ENCODE measurements at places on chromosomes 3 and 15.
A peak's percentile ranks its signal among the peaks of the same experiment; 100 is the strongest.

GRCh38 chr15:88745065-88745464 is 58.2 kb upstream of the ACAN start:
- DNase-seq: no peak

DNA sequence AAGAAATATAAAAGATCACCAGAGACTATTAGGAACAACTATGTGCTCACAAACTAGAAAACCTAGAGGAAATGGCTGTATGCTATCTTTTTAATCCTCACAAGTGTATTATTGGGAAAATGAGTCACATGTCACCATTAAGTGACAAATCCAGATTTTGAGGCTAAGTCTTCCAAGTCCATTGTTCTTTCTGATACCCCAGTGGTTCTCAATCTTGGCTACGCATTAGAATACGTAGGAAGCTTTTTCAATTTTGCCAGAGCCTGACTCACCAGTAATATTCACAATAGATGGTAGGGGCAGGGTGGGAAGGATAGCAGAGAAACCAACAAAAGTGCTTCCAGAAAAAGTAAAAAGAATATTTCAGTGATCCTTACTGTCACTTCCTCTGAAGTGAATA is 117.0 kb downstream of the FILIP1L start:
- no peak for DNase-seq

DNA sequence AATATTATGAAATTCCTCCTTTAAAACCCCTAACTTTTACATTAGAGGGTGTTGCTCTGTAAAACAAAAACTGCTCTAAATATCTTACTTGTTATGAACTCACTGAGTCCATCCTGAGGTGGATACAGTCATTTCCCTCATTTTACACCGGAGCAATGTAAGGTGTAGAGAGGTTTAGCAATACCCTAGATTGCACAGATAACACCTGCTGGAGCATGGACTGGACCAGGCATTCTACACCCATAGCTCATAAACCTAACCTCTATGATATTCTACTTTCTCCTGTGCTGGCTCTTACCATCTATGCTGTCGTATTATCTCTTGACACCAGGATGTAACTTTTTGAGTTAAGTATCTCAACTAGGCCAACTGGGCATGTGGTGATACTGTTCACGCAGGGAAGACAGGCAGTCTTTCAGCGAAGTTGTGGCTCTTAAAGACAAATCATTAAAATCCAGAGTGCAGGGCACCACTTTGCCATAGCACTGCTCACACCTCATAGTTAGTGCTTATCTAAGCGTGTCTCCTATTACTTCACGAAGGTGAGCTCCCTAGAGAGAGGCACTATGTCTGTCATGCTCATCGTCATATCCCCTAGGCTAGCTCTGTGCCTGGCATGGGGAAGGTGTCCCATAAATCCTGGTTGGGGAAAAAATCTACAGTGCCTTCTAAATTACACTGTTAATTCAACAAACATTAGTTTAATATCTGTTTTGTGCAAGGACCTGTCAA is 100.1 kb upstream of the SLC2A2 start:
- DNase-seq: no peak

DNA sequence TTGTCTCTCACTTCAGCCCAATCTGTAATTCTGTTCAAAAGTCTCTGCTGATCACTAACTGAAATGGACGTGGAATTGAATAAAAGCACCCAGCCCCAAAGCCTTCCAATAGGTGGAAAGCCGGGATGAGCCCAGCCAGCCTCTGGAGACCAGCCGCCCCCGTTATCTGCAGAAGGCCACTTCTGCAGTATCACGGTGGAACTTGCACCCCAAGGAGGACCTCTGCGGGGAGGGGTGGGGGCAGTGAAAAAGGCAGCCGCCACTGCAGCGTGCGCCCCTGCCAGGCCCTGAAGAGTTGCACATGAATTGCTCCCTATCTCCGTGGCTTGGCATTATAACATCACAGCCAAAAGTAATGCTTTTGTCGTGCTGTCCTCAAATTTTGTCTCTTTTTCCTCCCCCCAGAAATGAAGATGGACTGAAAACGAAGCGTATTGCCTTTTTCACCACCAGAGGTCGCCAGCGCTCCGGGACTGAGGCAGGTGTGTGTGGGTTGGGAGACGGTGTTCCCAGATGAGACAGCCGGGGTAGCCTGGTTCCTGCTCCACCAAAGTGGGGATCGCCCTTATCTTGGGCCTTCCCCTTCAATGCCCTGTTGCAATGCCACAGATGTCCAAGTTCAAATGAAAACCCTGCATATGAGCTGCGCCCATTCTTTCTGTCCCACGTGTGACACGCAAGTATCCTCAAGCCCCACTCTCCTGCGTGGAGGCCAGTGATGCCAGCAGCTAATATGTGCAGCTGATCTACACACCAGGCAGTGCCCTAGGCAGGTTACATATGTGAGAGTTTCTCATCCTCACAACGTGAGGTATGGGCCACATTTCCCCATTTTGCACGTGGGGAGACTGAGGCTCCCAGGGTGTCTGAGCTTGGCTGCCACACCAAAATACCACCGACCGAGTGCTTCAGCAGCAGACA is 96.0 kb downstream of the LRRK1 start:
- peak; percentile 21 for DNase-seq

DNA sequence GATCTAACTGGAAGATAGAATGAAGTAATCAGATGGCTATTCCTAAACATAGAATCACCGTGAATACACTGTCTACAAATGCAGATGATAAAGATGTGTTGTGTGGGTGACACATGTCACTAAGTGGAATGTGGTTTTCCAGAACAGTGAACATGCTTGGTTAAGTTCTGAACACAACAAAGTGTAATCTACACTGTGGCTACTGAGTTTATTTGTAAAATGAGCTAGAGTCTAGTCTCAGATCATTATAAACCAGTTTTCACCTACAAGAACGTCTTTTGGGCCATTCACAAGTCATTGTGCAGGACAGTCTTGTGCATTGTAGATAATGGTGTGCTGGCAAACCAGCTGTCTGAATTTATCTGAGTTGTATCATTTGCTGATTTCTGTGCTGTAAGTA is 35.3 kb downstream of the OXNAD1 start:
- DNase-seq: no peak

DNA sequence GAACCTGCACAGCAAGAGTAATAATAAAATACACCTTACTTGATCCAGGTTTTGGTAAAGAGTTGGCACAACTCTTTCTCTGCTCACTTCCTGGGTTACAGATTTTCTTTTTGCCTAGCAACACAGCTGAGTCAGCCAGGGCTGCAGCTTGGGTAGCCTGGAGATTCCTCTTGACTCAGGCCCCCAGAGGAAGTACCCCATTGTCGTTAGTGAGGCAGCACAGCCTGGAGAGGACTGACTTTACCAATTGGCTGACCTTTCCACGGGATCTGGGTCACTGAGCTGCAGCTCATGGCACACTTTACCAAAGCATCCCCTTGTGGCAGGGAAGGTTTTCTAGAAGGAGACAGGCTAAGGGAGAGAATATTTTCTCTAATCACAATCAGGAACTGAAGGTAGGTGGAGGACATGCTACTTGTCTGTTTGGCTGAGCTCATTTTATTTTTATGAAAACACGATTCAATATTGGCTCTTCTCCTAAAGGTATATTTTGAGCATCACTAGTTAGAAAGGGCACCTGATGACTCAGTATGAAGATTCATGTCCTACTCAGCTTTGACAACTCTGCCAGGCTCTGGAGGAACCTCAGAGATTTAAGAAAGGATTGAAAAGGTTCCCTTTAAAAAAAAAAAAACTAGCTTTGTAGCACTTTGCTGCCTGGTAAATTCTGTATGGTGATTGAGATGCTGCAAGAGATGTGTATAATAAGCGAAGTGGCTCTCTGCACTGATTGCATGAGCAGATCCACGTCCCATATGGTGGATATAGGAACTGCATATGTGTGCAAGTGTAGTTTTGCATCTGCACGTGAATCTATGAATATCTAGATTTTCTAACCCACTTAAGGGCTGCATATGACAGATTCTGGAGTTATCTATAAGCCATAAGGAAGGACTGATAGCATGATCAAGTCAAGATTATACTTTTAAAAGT is 124.8 kb downstream of the CHDH start:
- no peak for DNase-seq

- DNase-seq: no peak
Measured at GRCh38 chr3:196360586-196360985, 22.4 kb upstream of the TM4SF19 start.

- no peak for DNase-seq
Measured at GRCh38 chr15:60912984-60913697, 316.0 kb downstream of the RORA start.

DNA sequence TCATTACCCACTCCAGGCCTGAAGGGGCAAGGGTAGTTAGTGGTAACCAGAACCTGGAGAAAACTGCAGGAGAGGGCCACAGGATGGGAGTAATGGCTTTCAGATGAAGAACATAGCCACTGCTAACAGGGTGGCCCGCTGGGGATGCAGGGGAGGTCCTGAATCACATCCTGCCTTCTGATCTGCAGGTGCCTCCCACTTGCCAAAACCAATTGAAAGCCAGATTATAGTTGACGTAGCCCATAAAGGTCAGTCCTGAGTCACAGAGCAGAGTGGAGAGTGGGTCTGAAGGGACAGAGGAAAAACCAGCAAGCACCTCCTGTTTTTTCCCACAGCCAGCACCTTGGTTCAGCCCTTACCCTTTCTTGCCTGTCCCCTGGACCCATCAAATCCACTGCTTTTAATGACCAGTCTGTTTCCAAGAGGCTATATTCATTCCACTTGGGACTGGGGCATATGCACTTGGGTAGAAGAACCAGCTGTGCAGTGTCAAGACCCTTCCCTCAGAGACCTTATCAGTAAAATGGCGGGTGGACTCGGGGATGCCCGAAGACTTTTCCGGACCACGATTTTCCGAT is 646 bp upstream of the SLC35G2 start:
- DNase-seq: no peak

- DNase-seq: no peak
Measured at GRCh38 chr15:56923174-56923591, 4.7 kb downstream of the TCF12 start.

- no peak for DNase-seq
Measured at GRCh38 chr3:189813647-189814240, 182.6 kb downstream of the TP63 start.

DNA sequence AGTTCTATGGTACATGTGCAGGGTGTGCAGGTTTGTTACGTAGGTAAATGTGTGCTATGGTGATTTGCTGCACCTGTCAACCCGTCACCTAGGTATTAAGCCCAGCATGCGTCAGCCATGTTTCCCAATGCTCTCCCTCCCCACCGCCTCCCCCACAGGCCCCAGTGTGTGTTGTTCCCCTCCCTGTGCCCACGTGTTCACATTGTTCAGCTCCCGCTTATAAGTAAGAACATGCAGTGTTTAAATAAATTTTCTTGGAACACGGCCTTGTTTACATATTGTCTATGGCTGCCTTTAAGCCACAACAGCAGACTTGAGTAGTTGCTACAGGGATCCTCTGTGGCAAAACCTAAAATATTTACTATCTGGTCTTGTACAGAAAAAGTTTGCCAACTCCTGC is 41.3 kb upstream of the CORO2B start:
- no peak for DNase-seq

DNA sequence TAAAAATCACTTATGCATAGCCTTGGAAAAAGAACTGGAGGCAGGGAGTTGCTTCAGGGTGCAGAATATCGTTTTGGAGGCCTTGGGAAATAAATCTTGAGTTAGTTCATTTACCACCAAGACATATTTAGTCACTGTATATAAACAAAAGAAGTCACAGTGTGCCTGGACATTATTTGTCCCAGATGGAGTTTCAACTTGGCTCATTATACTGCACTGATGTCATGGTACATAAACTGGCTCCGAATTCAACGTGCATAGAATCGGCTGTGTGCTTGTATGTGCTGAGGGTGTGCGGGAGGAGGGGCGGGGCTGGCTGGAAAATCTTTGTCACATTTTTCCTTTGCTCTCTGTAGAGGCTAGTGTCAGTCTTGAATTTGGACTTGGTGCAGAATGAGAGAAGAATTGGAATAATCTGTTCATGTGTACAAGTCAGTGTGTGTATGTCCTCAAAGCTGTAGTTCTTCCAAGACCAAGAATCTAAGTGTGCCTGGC is 86.6 kb downstream of the FNDC3B start:
- DNase-seq: no peak

GRCh38 chr15:65086680-65087111 is 10.2 kb downstream of the KBTBD13 start:
- DNase-seq: no peak

Measured in stimulated activated CD4-positive, alpha-beta T cell treated with anti-CD3 and anti-CD28 coated beads, Interleukin-1b, Interleukin-23, amount 100 ng/mL, for 1 hour (primary cell).